Thyroid gland (tissue), 4 donors: ENCODE measurements at places on chromosomes 2 and 18.
A peak's percentile ranks its signal among the peaks of the same experiment; 100 is the strongest.

DNA sequence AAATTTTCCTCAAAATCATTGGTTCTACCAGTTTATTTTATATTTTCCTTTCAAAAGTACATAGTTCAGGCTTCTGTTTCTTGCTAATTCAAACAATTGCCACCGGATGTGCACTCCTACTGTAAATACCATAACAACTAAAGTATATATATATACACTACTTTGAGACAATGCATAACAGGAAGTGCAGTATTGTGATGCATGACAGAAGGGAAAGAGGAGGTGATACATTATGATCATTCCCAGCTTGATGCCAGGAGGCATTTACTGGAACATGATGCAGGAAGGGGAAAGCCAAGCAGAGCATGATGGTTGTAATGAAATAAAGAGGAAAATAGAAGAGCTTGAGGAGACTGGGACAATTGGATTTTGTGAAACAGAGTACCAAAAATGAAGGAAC is 215.2 kb upstream of the NT5C1B start:
- H3K27me3 ChIP-seq, result no peaks in the 10 kb centered on the region
- no peak overlapping the region for H3K4me3 ChIP-seq
- no peaks in the 10 kb centered on the region for H3K4me1 ChIP-seq
- no peaks in the 10 kb centered on the region for H3K36me3 ChIP-seq
- H3K27ac ChIP-seq, result no peak overlapping the region

- no peaks in the 10 kb centered on the region for H3K36me3 ChIP-seq
- DNase-seq, result no peak
- no peaks in the 10 kb centered on the region for H3K4me1 ChIP-seq
- no peaks in the 10 kb centered on the region for H3K27me3 ChIP-seq
- H3K4me3 ChIP-seq, result no peak overlapping the region
- H3K27ac ChIP-seq, result no peak overlapping the region
Measured at GRCh38 chr18:69127873-69128500, 272.7 kb upstream of the DOK6 start.

DNA sequence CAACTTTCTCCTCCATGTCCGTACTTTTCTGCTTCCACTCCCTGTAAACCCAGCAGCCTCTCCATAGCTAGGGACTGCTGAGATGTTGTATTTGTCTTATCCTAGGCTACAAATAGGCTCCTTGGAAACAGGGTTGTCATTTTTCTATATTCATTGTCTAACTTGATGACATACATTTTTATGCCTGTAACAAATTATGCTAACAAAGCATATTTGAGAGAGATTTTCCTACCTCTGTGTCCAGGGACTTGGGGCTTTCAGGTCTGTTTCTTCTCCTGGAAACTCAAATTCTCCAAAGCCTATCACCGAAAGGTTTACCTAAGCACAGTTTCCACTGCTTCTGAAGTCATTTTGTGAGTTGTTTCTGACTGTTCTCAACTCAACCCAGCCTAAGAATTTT is 102.7 kb downstream of the UBE2E3 start:
- no peak overlapping the region for H3K4me3 ChIP-seq
- no peaks in the 10 kb centered on the region for H3K4me1 ChIP-seq
- H3K27me3 ChIP-seq, result no peaks in the 10 kb centered on the region
- no peak for DNase-seq

GRCh38 chr18:42736074-42736473 is 379.4 kb downstream of the RIT2 start:
- H3K4me3 ChIP-seq, result no peak overlapping the region
- H3K27me3 ChIP-seq, result no peaks in the 10 kb centered on the region
- H3K36me3 ChIP-seq, result no peaks in the 10 kb centered on the region

- no peaks in the 10 kb centered on the region for H3K27me3 ChIP-seq
- DNase-seq, result no peak
- H3K4me1 ChIP-seq, result no peaks in the 10 kb centered on the region
- H3K4me3 ChIP-seq, result no peak overlapping the region
Measured at GRCh38 chr2:129781749-129782632, 197.5 kb upstream of the RAB6C start.

DNA sequence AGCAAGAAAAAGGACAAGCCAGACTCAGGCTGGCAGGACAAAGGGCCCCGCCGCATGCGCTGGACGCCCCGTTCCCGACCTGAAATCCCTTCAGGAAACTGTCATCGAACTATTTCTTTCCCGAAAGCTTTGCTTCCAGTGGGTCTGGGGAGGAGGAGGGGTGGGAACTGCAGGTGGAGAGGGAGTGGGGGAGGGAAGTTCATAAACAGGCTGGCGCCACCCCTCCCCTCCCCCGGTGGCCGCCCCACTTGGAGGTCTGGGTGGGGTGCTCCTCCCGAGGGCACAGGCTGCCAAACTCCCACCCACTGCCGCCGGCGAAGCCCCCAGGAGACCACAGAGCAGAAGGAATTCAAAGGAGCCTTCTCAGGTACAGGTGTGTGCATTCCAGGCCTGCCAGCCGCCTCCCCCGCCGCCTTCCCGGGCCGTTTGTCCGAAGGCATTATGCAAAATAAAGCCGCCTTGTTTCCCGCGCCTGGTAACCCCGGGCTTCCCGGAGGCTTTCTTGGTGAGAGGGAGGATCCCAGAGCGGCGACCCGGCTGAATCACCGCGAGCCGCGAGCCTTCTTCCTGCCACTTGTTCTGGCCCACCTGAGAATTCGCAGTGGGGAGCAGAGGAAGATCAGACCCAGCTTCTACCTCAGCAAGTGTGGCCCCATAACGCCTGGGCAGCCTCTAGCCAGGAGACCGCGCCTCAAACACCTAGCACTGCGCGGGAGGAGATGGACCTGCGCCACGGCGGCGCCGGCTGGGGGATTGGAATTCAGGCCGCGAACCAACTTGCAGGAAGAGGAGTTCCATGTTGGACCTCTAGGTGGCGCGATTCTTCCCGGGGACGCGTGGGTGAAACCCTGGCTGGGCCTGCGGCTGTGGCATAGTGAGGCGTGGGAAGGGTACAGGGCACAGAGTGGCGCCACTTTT is 101.9 kb downstream of the FOXI3 start:
- no peak overlapping the region for H3K4me3 ChIP-seq
- no peaks in the 10 kb centered on the region for H3K36me3 ChIP-seq
- no peaks in the 10 kb centered on the region for H3K27me3 ChIP-seq
- peaks cover 9% of the 10 kb centered on the region for H3K4me1 ChIP-seq
- no peak overlapping the region for H3K27ac ChIP-seq
- peak; percentile 6 for DNase-seq

DNA sequence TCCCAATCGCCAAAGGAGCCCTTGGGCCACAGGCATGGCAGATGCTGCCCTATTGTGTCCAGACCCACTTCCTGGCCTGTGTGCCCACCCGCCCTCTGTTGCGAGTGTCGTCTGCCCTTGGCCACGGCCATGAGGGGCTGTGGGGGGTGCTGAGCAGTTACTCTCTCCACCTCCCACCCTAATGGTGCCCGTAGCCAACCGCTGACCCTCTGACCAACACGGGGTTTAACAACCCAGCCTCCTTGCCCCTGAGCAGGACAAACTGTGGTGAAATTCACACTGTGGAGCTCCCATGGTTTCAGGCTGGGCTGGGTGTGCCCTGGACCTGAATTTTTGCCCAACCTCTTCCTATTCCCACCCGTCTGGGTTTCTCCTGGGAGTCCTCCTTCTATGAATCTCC is 145.7 kb upstream of the HDAC4 start:
- no peaks in the 10 kb centered on the region for H3K36me3 ChIP-seq
- DNase-seq, result no peak
- no peaks in the 10 kb centered on the region for H3K27me3 ChIP-seq

DNA sequence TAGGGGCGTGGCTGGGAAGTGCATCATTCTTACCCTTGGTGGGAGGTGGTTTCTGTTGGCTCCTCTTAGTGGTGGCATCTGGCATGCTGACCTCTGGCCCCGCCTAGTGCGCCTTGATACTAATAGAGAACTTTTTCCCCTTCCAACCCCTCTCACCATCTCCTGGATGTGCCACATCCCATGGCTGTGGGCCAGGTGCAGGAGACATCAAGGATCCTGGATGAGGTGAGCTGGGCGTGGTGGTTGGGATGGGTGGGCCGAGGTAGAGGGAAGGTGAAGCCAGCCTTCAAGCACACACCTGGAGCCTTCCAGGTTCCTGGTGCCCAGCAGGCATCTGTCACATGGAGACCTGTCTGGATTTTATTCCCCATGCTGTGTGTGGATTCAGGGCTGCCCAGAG is 149.2 kb downstream of the DYSF start:
- no peaks in the 10 kb centered on the region for H3K36me3 ChIP-seq
- no peak overlapping the region for H3K27ac ChIP-seq
- H3K4me3 ChIP-seq, result no peak overlapping the region
- no peaks in the 10 kb centered on the region for H3K27me3 ChIP-seq
- H3K4me1 ChIP-seq, result peaks cover 15% of the 10 kb centered on the region
